A673 (cell line): ENCODE measurements at places on chromosomes 1 and 21.

DNA sequence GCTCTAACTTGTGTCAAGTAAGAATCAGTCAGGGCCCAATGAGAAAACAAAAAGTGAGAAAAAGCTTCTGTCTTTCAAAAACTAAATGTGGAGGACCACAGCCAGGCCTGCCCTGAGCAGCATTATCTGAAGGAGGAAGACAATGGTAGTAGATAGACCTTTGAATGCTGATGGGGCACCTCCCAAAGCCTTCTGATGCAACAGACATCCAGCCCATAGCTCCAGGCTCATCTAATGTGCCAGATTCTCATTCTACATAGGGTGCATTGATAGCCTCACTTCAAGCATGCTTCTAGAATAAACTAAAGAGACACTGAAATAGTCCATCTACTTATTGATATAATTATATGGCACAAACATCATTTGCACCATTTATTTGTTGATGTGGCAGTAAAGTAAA, 351.6 kb downstream of the HHIPL2 start:
- no peaks in the 10 kb centered on the region for H3K36me3 ChIP-seq
- H3K4me3 ChIP-seq = no peak overlapping the region
- H3K4me1 ChIP-seq = no peaks in the 10 kb centered on the region
- no peak overlapping the region for H3K27ac ChIP-seq

DNA sequence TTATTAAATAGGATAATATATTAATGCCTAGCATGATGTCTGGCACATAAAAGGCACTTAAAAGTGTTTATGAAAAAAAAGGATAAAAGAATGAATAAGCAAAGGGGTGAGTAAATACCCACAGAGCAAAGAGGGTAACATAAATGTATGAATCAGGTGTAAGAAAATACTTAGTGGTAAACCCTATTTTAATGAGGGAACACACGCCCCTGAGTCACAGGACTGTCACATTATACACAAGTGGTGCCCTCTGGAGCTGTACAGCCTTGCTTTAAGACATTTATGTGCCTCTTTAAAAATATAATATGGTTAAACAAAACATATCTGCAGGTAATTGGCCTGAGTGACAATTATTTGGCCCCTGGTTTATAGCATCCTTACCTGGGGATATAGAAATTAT, 78.1 kb upstream of the PTBP2 start:
- DNase-seq = no peak
- no peaks in the 10 kb centered on the region for H3K27me3 ChIP-seq
- no peak overlapping the region for H3K4me3 ChIP-seq
- H3K4me1 ChIP-seq = no peaks in the 10 kb centered on the region

DNA sequence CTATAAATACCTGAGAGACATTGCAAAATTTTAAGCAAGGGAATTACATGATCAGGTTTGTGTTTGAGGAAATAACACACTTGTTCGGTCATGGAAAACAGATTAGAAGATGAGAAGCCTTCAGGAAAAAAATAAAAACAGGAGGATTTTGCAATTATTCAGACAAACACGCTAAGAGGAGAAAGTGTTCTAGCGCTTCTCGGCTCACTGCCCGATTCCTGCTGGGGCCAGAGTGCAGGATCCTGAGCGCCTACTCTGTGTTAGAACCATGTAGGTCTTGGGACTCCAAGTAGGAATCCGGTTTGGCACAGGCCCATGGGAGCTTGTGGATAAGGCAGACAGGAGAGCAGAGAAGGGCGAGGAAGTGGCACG, 8.1 kb upstream of the PRELP start:
- H3K27me3 ChIP-seq = no peaks in the 10 kb centered on the region
- no peak overlapping the region for H3K4me3 ChIP-seq
- DNase-seq = no peak
- H3K27ac ChIP-seq = no peak overlapping the region
- peaks cover 5% of the 10 kb centered on the region for H3K4me1 ChIP-seq

GRCh38 chr1:8903410-8903809, 24.9 kb upstream of the ENO1 start:
- no peak for DNase-seq
- no peak overlapping the region for H3K27ac ChIP-seq
- no peaks in the 10 kb centered on the region for H3K27me3 ChIP-seq
- no peak overlapping the region for H3K4me3 ChIP-seq
